ENCODE measurements at places on chromosomes 1 and 21. TPM values are rescaled to one million over a fixed set of nuclear protein-coding genes. Genes with fewer than 3 reads are reported as not detected.

DNA sequence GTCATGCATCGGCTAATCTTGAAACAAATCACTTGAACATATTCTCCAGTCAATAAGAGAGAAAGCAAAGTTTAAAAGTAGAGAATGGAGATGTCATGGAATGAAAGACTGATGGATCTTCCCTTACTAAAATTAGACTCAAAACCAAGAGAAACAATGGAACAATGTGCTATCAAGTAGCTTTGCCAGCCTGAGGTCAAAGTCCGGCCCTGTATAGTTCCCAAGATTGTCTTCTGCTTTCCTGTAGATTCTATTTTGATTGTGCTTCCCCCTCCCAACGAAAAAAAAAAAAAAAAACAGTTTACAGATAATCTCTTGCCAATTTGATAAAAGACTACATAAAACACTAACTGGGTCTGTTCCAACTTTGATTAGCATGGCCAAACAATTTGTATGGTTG, 40.8 kb upstream of the KIRREL1 start:
- no peak for DNase-seq

GRCh38 chr1:180237869-180238476, 7.9 kb downstream of the LHX4 start:
- no peak for DNase-seq

DNA sequence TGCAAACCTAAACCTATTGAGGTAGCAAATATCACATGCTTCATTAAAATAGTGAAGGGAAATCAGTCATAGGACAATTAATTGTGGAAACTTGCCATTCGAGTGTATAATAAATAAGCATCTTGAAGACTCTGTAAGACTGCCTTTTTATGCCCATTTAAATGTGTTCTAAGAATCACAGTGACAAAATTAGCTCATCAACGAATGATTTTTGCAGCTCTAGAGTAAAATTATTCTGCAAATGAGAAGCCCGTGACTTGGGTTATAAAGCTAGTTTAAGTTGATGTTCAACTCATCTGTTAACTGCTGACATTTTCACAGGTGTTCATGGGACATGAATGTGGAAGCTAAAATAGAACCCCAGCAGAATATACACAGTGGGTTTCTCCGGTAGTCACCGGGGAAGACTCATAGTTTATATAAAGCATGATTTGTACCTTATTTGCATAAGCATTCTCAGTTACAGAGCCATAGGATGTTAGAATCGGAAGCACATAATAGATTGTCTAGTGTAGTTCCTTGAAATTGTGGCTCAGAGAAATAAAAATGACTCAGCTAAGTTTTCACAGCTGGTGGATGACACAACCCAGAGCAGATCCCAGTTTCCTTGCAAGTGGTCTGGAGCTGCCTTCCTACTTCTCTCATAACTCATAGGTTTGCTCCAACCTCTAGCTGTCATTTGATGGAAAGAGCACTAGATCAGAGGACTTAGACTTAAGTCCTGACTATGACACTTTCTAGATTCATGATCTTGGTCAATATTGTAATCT, 107.3 kb downstream of the UCHL5 start:
- DNase-seq: peak; percentile 76

DNA sequence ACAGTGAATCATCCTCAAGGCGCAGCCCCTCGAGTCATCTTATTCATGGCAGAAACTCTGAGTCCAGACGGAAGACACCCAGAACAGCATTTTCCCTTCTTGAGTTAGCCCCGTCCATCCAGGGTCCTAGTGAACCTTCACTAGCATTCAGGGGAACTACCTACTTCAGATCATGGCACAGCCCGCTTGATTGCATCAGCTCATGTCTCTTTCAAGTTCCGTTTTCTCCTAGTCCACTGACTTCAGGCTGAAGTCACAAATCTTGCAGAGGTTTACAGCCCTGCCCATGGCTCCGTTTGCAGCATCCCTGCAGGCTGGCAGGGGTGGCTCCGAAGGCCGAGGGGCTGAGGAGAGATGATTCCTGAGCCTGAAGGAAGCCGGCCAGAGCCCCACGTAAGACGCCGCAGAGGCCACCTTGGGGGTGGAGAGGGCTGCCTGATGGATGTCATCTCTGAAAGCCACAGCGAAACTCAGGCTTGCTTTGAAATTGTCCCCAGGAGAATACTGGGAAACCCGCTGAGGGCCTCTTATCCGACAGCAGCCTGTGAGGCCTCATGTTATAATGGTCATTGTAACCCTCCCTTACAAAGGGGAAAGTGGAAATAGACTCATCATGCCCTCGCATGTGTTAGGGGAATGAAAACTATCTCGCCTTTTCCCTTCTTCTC, 310.2 kb upstream of the AJAP1 start:
- no peak for DNase-seq

GRCh38 chr1:36693161-36693525, 210.4 kb upstream of the CSF3R start:
- no peak for DNase-seq

DNA sequence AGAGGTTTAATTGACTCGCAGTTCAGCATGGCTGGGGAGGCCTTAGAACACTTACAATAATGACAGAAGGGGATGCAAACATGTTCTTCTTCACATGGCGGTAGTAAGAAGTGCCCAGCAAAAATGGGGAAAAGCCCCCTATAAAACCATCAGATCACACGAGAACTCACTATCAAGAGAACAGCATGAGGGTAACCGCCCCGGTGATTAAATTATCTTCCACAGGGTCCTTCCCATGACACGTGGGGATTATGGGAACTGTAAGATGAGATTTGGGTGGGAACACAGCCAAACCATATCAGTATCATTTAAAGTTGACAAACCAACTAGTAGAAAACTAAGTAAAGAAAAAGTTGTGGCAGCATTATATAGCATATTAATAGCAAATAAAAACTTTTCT, 71.3 kb upstream of the DNAJC6 start:
- no peak for DNase-seq

DNA sequence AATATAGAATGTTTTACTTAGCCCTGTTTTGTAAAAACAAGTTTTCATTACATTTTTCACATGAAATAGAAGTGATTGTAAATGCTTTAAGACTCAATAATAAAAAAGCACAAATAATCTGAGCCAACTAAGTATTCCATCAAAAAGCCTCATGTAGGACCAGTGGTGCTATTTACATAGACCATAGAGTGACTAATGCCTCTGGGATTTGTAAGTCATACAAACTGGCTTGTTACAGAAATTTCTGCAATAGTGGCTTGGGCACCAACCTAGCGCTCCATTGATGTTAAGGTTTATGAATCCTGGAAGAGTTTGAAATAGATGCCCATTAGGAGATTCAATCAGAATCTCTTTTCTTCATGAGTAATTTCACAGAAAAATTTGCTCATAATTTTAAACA, 31.9 kb downstream of the ZMYM1 start:
- no peak for DNase-seq

DNA sequence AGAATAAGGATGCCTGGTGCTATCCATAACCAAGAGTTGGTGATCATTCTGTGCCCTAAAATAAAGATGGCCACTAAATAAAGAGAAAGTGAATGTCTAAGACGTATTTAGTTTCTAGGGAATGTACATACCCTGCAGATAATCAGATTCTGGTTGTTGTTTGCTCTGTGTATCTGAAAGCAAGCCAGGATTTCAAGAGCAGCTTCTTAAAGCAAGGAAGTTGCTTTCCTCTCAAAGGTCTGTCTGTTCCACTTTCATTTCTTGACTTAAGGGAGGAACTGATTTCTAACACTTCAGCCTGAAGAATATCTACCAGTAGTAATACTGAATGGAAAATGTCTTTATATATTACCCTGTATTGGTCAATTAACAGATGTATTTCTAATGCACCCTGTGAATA, 88.8 kb downstream of the KIF1B start:
- no peak for DNase-seq

- no peak for DNase-seq
Measured at GRCh38 chr1:39370602-39371001, 120.8 kb upstream of the BMP8A start.

GRCh38 chr1:109981004-109981335, 3.6 kb upstream of the AHCYL1 start:
- no peak for DNase-seq

DNA sequence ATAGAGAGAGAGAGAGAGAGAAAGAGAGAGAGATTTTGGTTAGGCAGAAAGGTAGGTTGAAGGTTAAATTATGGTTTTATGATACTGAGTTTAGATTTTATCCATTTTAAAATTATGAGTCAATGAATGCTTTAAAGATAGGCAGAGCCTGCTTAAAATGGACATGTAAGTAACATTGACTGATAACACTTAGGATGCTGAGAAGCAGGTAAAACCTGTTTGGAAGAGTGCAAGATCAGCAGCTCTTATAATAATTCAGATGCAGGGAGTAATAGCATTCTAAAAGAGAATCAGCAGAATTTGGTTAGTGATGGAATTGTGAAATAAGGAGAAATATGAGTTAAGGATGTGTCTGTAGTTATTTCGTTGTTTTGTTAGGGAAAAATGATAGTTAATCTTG, 446.6 kb downstream of the PLA2G4A start:
- no peak for DNase-seq

DNA sequence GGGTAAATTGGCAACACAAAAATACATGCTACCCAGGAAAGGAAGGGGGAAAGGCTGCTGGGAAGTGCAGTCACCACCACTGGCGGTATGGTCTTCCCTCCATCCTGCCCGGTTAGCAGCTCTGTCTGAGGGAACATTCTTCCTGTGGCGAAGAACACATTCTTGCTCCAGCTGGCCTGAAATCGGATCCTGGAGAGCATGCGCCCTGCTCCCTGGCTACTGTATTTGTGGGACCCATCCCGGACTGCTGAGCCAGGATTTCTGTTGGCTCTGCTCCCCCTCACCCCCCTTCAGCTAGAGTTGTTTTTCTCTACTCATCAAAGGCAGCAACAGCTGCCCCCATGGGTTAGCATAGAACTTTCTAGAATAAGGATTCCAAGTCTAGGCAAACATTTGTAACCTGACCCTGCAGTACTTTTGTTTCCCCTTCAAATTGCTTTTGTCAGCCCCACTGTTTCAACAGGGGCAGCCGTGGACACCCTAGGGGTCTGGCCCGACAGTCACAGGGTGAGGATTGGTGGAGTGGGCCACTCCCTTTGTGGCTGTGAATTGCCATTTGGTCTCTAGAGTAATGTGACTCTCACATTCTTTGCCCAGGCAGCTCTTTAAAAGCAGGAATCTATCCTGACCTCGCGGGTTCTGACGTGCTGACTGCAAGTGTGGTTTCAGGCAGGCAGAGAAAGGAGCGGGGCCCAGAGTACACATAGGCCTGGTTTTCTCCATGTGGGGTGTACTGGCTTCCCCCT, 157.7 kb downstream of the TOMM20 start:
- DNase-seq: peak; percentile 96

DNA sequence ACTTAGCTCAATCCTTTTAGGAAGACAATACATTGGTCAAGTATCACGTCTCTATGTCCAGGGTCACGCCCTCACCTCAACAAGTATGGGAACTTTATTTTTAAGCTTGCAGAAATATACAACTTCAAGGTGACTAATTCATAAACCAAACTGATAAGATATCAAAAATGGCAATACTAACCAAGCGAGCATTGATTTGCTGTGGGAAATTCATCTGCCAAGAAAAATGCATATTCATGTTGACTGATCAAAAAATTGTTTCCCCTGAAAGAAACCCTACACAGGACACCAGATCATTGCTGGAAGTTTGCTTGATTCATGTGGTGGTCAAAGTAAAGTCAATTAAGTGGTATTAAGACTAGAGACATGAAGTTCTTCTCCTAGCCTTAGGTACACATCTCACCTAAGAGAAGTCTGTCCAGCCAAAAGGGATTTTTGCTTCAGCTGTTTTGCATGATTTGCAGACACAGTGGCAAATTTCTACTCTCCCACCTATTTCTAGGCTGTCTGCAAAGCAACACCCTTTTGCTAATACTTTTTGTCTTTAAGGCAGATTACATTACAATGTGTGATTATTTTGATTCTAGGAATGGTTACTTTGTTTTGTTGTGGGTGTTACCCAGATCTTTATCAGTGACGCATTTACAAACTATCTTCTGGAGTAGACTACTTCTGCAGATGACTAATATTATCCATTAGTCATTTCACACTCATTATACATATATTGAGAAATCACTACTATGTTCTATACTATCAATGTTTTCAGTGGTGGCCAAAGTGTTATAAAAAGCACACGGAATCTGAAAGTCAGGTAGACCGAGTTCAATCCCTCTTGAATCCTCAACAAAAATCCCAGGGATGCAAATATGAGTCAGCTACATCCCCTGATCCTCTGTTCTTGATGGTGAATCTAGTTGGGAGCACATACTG, 12.4 kb downstream of the SAMSN1 start:
- DNase-seq: no peak

- peak; percentile 88 for DNase-seq
Measured at GRCh38 chr1:6960291-6960811, 175.1 kb downstream of the CAMTA1 start.

DNA sequence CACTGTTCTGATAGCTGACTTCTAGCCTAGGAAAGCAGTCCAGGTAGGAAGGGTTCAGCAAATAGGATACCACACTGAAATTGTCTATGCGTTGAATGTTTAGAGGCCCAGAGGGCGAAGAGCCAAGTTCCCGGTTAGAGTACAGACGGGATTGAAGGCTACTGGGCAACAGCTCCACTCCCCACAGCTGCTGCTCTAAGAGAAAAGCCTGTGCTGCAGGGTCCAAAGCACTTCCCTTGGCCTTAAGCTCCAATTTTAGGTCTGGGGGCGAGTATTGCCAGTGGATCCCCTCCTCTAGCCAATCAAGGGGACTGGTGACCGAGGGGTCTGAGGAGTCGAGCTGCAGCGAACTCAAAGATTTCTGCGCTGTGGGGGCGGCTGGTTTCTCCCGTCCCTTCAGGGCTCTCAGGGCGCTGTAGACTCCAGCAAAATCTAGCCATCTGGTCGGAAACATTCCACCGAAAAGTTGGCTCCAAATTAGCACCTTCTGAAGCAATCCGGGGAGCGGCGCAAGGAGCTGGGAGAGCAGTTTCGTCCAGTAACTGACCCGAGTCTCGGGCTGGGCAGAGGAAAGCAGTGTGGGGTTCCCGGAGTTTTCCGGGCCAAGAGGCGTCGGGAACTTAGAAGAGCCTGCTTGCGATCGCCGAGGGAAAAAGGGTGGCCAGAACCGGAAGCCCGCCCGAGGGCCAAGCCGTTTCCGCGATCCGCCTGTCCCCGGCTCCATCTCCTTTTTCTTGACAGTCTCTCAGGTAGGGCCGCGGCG, 748 bp downstream of the PPP1R15B start:
- DNase-seq: peak; percentile 81

- DNase-seq: no peak
Measured at GRCh38 chr21:42636520-42637266, 16.7 kb upstream of the PDE9A start.

- DNase-seq: peak; percentile 42
Measured at GRCh38 chr1:151992303-151993083, 1.2 kb downstream of the S100A10 start.

- DNase-seq: no peak
Measured at GRCh38 chr1:78678324-78678723, 28.7 kb downstream of the IFI44 start.

GRCh38 chr1:162541619-162542141, 19.8 kb upstream of the UAP1 start:
- DNase-seq: no peak

- no peak for DNase-seq
Measured at GRCh38 chr1:2050461-2050792, 216 bp downstream of the PRKCZ start.

DNAJC28 gene
- polyA plus RNA-seq: 4.6 TPM

OR2M3 gene
- polyA plus RNA-seq: not detected

FAM163A gene
- not detected for polyA plus RNA-seq

GNAI3 gene
- polyA plus RNA-seq: 4.2 TPM

PADI2 gene
- polyA plus RNA-seq: 11.7 TPM

GPR25 gene
- polyA plus RNA-seq: not detected

FCMR gene
- 1.3 TPM for polyA plus RNA-seq

CRYBG2 gene
- polyA plus RNA-seq: not detected

LYPD8 gene
- 0.92 TPM for polyA plus RNA-seq

HES2 gene
- polyA plus RNA-seq: 1.6 TPM

VASH2 gene
- polyA plus RNA-seq: not detected

BTBD8 gene
- 0.99 TPM for polyA plus RNA-seq

RPTN gene
- not detected for polyA plus RNA-seq
